ENCODE measurements at places on chromosomes 5 and 9. TPM values are rescaled to one million over a fixed set of nuclear protein-coding genes. Genes with fewer than 3 reads are reported as not detected.
A peak's percentile ranks its signal among the peaks of the same experiment; 100 is the strongest.

DNA sequence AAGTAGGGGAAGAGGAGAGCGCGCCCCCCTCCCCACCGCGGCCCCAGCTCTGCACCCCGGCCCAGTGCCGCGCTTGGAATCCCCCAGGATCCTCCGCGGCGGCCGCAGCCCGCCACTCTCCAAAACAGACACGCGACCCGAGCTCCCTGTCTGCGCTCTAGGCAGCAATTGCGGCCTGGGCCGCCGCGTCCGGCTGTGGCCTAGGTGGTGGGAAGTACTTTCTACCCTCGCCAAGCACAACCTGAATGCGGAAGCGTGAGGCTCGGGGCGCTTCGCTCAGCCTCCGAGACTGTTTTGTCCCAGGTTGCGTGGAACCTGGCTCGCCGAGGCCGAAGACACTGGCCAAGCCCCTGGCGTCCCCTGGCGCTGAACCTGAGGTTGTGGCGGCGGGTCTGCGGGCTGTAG lies 3.3 kb upstream of the FOXB2 start:
- peak; percentile 26 for DNase-seq

DNA sequence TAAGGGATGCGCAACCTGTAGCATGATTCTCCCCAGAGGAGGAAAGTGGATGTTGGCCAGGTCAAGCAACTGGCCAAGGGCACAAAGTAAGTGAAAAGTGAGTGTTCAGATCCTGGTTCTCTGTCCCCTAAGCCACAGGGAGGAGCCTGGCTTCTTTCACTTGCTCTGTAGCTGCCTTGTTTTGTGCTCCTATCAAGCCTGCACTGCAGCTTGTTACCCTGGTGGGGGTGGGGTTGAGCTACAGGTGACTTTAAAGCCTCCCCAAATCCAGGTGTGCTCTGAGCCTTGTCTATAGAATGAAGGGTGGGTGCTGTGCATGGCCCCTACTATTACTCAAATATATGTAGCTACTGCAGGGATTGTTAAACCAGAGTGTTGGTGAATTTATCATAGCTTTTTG lies 32.9 kb downstream of the RALGPS1 start:
- DNase-seq = no peak

DNA sequence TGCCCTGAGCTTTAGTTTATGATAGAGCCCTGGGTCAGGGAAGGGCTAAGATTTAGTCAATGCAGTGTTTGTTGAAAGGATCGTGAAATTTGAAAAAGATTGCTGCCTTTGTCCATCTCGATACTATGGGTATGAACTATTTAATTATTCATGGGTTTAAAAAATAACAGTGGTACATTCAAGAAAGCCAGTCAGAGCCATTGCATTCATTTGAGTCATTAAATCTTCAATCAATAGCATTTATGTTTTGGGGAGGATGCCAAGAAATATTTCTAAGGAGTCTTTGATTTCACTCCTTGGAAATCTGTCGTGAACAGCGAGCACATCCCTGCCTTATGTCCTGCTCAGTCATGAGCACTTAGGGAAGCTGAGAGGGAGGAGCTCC lies 54.4 kb upstream of the LRRTM2 start:
- no peak for DNase-seq

- DNase-seq = no peak
Observed at GRCh38 chr5:116508835-116509234, 65.8 kb downstream of the SEMA6A start.

- DNase-seq = no peak
Observed at GRCh38 chr5:83000428-83000827, 76.8 kb downstream of the TMEM167A start.

DNA sequence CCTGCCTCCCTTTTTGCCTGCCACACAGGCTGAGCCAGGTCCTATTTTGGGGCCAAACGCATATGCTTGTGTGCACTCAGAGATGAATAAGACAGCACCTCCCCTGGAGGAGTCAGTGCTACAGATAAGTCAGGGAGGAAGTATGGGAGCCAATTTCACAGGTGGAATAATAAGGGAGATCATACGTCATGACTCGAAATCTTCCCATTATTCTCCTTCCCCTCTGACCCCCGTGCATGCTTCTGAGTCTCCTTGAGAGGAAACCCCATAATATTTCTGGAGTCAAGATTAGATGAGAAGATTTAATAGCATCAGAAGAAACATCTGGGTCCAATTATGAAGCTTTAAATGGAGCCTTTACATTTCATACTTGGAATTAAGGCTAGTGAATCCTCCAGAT lies 15.1 kb upstream of the ZCCHC7 start:
- DNase-seq = no peak

DNA sequence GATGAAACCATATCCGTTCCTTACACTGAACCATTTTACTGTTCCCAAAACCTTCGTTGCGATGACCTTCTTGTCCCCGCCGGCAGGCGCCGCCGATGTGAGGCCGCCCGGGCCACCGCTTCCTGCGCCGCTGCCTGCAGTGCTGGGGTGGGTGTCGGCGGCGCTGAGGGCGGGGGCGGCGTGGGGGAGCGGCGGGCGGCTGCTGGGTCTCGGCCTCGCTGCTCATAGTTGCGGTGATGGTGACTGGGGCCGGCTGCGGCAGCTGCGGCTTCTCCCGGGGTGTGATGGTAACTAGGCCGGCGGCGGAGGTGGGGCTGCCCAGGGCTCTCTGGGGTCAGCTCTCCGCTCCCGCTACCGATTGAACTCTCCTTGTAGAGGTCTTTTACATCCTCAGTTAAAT lies 14.1 kb upstream of the OR2S2 start:
- DNase-seq = no peak

- no peak for DNase-seq
Observed at GRCh38 chr5:38078161-38078560, 180.2 kb upstream of the EGFLAM start.

GRCh38 chr9:28888806-28889205 lies 1315.5 kb upstream of the C9orf72 start:
- DNase-seq = no peak

- no peak for DNase-seq
Observed at GRCh38 chr5:96459313-96460121, 26.5 kb upstream of the PCSK1 start.

GRCh38 chr9:69476016-69476415 lies 151.0 kb downstream of the ENTREP1 start:
- DNase-seq = no peak

DNA sequence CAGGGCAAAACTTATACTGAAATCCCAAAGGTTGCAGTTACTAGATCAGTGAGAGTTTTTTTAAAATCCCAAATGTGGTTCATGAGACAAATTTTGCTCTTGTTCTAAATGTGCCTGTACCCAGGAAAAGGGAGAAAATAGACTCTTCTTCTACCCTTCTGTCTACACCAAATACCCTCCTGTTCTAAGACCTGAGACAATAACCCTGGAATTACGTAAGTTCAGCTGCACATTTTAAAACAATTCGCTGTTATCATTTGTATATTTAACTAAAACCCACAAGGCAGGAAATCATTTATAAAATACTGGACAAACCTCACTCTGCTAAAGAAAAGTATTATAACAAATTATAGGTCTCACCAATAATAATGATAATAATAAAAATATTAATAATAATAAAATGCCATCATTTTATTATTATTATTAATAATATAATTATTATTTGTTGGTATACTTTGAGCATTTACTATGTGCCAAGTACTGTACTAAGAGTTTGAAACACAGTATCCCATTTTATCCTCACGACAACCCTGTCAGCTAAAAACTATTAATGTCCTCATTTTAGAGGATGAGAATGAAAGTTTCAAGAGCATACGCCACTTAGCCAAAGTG lies 49.8 kb upstream of the AFAP1L1 start:
- DNase-seq = no peak

DNA sequence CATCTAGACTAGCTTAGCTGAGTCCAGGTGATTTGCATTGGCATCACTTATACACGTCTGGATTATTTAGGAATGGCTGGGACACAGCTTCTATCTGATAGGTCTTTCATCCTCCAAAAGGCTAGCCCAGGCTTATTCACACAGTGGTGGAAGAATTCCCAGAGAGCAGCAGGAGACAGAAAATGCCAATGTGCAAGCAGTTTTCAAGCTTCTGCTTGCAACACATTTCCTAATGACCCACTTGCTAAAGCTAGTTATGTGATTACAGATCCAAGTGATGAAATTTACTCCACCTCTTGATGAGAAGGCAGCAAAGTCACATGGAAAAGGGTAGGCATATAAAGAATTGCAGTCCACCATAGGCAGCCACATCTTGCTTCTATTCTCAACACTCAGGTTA lies 44.2 kb upstream of the MAST4 start:
- DNase-seq = no peak

GRCh38 chr5:72372331-72372730 lies 52.2 kb downstream of the PTCD2 start:
- no peak for DNase-seq

GRCh38 chr9:136293476-136294077 lies 10.3 kb downstream of the CCDC187 start:
- no peak for DNase-seq

- no peak for DNase-seq
Observed at GRCh38 chr5:10685115-10685521, 75.9 kb downstream of the DAP start.

GRCh38 chr5:178196281-178196812 lies 8.0 kb upstream of the HNRNPAB start:
- DNase-seq = no peak

DNA sequence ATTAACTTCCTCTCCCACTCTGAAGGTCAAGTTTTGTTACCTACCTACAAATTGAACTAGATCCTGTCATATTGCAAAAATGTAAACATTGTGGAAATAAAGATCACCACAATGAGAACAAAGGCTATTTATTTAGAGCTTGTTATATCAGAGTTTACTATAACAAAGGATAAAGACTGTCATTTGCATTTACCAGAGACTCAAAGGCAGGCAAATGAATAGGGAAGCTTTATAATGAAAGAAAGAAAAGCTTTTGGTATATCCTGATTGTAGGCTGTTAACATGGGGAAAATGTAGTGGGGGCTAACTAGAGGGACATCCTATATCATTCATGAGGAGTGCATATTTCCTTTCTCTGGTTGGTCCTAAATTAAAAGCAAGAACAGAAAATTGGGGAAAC lies 403.5 kb upstream of the TYRP1 start:
- no peak for DNase-seq

GRCh38 chr9:135908093-135908753 lies 877 bp upstream of the CAMSAP1 start:
- DNase-seq = no peak

DNA sequence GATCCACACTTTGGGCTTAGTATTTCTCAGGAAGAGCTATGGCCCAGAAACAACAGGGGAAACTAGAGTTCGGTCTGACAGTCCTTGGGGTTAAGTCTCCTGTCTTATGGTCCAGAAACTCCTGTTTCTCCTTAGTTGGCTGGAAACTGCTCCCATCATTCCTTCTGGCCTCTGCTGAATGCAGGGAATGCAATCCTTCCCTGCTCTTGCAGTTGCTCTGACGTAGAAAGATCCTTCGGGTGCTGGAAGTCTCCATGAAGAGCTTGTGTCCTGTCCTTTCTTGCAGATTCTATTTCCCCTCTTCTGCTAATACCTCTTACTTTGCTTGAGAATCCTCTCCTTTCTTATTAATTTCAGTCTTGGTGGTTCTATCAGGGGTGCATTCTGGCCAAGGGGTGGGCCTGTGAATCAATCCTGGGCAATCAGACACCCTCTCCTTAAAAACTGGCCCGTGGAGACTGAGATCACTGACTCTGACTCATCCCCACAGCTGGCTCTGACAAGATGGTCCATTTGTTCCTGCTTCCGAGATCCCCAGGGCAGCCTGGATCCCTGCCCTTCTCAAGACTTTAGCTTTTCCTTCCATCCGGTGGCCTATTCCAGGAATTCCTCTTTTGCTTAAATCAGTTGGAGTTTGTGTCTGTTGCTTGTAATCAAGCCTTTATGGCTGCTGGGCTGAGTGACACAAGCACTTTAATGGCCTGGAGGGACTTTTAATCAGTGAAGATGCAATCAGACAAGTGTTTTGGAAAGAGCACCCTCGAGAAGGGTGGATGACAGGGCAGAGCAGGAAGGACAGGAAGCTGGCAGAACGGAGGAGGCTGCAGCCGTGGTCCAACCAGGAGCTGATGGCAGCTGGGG lies 23.7 kb downstream of the PTGS1 start:
- DNase-seq = no peak

DNA sequence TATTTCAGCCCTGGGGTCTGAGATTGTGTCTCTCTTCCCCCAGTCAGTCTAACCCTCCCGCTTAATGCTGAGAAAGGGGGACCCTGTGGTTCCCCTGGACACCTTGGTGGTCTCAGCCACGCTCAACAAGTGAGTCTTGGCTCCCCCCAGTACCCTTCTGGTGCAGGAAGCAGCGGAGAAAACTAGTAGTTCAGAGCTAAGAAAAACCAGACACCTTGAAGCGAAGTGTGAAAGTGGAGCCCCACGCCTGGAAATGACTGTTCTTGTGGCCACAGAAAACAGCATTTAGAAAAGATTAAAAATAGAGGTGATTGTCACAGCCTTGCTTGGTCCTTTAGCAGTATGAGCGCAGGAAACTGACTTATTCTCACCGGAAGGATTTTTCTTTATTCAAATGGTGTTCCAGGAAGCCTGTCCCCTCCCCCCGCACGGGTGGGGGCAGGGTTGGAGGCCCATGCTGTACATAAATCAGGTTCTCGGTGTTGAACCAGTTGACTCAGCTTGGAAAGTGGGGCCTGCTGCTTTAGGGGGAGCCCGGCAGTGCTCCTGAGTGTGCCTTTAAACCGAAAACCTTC lies 8.1 kb downstream of the ARPC5L start:
- no peak for DNase-seq

- no peak for DNase-seq
Observed at GRCh38 chr5:20030125-20030524, 42.1 kb upstream of the CDH18 start.

PCDHA2 gene
- total RNA-seq = 10.6 TPM

DOLK gene
- total RNA-seq = 18.3 TPM

PAPPA gene
- under 0.01 TPM for total RNA-seq

NTMT1 gene
- total RNA-seq = 11.4 TPM

PCDH12 gene
- 2.4 TPM for total RNA-seq

FXN gene
- 2.0 TPM for total RNA-seq

CORO2A gene
- 4.5 TPM for total RNA-seq

THBS4 gene
- total RNA-seq = 2.0 TPM

ADGRD2 gene
- total RNA-seq = not detected

SPINK7 gene
- total RNA-seq = not detected

SLC23A1 gene
- not detected for total RNA-seq

ENDOG gene
- 21.6 TPM for total RNA-seq

All from frontal cortex (tissue), 4 donors.